ENCODE measurements at places on chromosomes 13 and 19.

- DNase-seq = no peak
Measured at GRCh38 chr19:2774953-2775555, 8.0 kb downstream of the SGTA start.

DNA sequence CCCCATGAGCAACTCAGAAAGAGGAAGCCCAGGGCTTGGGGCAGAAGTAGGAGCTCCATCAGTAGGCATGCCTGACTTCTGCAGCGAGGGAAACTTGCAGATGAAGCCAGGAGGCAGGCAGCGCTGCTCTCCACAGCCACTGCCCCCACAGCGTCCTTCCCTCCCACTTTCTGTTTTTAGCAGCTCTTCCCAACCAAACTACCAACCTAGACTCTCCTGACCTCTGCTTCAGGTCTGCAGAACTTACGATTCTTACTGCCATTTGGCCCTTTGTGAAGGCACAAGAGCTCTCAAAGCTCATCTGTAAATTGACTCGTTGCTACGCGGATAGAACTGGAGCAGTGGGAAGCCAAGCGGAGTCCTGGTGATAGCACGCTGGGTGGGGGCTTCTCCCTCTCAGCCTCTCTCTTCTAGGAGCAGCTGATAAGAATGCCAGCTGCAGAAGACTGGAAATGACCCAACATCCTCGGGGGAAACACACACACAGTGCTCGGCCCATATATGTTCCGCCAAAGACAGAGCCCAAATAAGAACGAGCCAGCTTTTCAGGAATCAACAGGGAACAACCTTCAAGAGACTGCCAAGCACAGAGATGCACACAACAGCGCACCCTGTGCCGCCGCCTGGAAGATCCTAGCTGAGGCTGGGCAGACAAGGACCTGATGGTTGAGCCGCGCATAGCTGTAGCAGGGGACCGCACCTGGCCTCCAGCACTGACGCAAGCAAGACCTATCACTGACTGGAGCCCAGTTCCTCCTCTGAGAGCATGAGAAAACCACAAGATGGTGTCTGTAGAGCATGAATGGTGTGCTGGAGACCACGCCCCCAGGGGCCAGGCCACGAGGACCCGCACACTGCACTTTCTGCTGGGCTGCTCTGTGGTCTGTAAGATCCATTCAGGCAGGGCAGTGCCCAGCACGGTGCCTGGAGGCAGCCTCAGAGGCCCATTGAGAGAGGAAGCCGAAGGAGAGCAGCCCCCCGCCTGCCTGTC lies 15.9 kb upstream of the SLC35E1 start:
- no peak for DNase-seq

DNA sequence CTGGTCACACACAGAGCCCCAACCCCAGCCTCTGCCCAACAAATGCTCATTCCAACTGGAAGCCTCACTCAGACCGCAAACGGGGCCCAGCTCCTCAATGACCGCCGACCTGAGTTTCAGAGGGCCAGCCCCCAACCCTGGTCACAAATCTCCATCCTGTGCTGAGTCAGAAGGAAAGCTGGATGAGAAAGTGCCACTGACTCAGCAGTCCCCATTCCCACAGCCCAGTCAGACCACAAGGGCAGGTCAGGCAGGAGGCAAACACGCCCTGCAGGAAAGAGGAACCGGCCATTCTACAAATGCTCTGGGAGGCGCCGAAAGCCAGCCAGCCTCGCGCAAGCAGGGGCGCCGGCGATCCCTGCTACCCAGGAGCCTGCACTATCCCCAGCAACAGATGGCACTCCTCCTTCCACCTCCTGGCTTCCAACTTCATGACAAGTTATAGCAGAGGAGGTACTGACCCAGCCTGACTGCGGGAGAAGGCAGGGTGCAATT lies 14.1 kb upstream of the PRKD2 start:
- DNase-seq = no peak

DNA sequence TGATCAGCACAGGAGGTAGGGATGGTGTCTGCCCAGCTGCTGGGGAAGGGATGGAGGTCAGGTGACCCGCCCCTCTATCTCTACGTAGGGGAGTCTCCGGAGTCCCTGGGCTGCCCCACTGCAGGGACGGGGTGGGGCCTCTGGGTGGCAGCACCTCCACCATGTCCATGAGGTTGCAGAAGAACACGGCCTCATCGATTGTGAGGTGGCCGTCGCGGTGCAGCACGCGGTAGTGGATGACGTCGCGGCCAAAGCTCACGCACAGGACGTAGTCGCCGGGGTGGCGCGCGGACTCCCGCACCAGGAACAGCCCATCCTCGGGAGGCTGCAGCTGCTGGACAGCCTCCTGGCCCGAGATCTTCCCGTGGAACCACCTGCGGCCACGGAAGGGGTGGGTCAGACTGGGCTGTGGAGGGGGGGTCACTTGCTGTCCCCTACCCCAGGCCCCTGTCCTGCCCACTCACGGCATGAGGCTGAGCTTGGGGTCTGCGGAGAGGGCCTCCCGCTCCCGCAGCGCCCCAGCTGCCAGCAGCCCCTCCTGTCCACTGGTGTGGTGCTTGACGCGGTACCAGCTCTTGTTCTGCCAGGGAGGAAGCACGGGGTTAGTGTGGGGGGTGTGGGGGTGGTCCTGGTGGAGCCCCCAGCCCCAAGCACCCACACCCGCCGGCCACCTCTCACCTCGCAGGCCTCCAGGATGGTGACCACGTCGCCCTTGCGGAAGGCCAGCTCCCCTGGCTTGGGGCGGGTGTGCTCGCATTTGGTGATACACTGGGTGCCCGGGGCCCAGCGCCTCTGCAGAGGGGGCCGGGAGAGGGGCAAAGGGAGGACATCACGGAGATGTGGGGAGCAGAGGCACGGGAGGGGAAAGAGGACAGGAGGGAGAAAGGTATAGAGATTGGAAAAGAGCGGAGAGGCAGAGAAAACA lies 2.3 kb downstream of the MATK start:
- no peak for DNase-seq

- no peak for DNase-seq
Measured at GRCh38 chr19:45471931-45472562, 4.3 kb downstream of the FOSB start.

DNA sequence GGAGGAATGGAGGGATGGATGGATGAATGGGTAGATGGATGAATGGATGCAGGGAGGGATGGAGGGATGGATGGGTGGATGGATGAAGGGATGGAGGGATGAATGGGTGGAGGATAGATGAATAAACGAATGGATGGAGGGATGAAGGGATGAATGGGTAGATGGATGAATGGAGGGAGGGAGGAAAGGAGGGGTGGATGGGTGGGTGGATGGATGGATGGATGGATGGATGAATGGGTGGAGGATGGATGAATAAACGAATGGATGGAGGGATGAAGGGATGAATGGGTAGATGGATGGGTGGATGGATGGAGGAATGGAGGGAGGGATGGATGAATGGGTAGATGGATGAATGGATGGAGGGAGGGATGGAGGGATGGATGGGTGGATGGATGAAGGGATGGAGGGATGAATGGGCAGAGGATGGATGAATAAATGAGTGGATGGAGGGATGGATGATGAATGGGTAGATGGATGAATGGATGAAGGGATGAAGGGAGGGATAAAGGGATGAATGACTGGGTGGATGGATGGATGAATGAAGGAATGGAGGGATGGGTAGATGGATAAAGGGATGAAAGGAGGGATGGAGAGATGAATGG lies 33.0 kb upstream of the TPM4 start:
- no peak for DNase-seq

DNA sequence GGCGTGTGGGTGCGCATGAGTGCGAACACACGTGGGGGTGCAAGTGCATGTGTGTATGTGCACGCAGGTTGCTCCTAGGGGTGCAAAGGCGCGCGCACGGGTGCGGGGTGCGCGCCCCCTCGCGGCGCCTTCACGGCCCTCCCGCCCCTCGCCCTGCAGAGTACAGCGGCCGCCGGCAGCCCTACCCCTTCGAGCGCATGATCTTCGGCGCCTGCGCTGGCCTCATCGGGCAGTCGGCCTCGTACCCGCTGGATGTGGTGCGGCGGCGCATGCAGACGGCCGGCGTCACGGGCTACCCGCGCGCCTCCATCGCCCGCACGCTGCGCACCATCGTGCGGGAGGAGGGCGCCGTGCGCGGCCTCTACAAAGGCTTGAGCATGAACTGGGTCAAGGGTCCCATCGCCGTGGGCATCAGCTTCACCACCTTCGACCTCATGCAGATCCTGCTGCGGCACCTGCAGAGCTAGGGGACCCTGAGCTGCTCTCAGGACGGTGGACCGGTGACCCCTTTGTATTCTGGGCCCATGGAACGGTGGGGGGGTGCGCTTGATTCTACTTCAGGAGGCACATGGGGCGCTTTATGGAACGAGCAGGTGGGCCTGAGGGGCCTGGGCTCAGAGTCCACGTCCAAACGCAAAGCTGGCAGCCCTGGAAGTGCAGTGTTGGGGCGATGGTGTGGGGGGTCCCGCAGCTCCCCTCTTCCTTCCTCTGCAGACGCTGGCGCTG lies 27.7 kb downstream of the TMEM161A start:
- no peak for DNase-seq

- DNase-seq = peak; percentile 69
Measured at GRCh38 chr19:47226426-47227351, 4.3 kb downstream of the BBC3 start.

DNA sequence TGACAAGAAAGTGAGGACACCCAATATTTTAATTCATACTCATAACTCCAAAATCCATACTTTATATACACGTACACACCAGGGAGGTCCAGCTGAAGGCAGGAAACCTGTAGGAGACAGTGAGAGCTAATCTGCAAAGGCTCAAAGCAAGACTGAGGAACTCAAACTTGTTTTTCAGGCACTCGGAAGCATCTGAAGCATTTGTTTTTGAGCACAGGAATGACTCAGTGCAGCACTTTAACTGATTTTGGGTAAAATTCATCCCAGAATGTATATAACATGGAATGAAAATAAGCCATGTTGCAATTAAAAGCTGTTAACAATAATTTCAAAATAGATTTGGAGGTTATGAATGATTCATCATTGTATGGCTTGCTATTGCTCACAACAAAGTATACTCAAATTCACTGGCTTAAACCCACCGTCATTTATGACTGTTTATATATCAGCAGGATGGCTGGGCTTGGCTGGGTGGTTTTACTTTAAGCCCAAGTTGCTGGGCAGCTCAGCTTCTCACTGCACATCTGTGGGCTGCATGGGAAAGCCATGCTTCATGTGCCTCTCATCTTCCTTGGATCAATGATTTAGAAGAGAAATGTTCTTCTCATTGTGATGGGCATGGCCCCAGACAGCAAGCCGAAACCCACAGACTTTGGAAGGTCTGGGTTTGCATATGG lies 177.0 kb downstream of the RFC3 start:
- DNase-seq = no peak

GRCh38 chr19:19451429-19452242 lies 46.2 kb downstream of the GATAD2A start:
- DNase-seq = no peak

GRCh38 chr19:782878-783668 lies 14.2 kb upstream of the PTBP1 start:
- DNase-seq = peak; percentile 65

DNA sequence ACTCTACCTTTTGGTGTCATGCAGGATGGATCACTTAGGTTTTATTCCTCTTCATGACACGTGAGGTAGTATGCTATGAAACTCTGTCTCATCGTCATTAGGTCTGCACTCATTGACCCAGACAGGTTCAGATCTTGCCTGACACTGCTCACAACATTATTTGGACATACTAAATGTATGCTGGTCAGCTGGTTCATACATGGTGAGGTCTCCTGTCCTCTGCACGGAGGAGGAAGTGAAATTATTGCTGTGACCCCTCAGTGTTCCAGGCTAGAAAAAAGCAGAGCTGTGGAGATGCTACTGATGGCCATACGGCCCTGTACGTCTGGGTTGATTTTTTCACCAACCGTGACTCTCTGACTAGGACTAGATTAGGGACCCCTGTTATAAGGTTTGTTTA lies 35.8 kb downstream of the LATS2 start:
- DNase-seq = no peak

- DNase-seq = no peak
Measured at GRCh38 chr13:63381078-63381859, 1965.6 kb upstream of the PCDH20 start.

- no peak for DNase-seq
Measured at GRCh38 chr13:45872566-45872965, 21.0 kb upstream of the SIAH3 start.

DNA sequence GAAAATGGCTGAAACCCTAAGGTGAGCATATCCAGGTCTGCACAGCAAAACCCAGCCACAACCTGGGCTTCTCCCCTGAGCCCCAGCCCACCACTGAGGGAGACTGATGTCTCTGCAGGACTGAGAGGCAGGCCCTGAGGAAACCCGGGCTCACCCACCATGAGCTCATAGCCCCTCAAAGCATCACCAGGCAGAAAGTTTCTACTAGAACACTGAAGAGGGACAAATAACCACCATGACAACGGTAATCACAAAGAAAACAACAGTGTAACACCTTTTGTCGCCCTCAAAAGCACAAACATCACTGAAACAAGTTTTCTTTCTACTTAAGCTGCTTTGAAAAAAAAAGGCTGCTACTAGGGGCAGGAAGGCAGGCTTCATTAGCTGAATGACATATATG lies 29.8 kb downstream of the TSHZ3 start:
- no peak for DNase-seq

GRCh38 chr13:59392328-59392727 lies 771.4 kb downstream of the DIAPH3 start:
- no peak for DNase-seq

DNA sequence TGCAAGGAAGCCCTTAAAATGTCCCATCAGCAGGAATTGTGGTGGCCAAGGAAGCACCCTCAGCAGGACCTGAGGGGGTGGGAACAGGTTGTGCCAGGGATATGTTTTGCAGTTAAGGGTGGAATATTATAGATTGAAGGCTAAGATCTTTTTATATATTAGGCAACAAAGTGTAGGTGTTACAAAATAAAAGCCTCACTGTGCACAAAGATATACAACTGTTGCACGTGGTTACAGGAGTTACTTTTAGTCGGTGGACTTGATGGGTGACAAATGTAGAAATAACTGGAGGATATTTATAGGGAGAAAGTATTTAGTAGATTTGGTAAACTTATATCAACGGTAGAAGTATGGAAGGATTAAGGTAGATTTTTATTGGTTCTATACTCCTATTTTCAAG lies 35.1 kb downstream of the TBC1D4 start:
- DNase-seq = no peak

DNA sequence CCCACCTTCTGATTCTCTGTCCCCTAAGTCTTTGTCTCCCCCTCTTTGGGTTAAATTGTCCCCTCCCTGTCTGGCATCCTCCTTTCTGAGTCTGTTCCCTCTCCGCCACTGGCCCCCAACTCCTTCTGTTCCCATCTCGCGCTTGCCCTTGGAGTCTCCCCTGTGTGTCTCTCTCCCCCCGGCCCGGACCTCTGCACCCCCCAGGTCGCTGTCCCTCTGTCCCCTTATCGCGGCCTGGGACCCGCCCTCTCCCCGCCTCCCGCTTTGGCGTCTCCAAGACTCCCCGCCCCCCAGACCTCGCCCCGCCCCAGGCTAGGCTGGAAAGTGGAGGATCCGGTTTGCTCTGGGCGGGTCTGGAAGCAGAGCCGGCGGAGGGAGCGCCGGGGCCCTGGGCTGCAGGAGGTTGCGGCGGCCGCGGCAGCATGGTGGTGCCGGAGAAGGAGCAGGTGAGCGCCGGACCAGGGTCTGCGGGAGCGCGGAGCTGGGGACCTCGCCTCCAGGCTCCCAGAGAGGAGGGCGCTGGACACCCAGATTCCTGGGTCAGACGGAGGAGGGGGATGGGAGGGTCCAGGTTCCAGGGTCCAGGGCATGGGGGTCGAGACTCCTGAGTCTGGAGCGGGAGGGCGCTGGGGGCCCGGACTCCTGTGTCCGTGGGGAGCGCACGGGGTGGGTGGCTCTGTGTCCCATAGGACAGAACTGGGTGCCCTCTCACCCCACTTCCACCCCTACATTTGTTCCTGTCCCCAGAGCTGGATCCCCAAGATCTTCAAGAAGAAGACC lies at the start of gene TRPM4:
TRPM4 (plus strand) TSS at position 348 of the 780 bp plus-strand sequence; CDS start at position 423, 75 bp downstream.
- DNase-seq = peak; percentile 54

GRCh38 chr13:39349391-39349960 lies 253.5 kb downstream of the LHFPL6 start:
- no peak for DNase-seq
